ENCODE measurements at places on chromosomes 2 and 18. TPM values are rescaled to one million over a fixed set of nuclear protein-coding genes. Genes with fewer than 3 reads are reported as not detected.

The SNX17 gene
- polyA plus RNA-seq: 94.4 TPM

The ABI2 gene
- polyA plus RNA-seq: 101 TPM

The NCKAP5 gene
- polyA plus RNA-seq: 10.1 TPM

The VAMP5 gene
- 33.8 TPM for polyA plus RNA-seq

The ADAM17 gene
- 56.6 TPM for polyA plus RNA-seq

The GPR75 gene
- 5.0 TPM for polyA plus RNA-seq

The AFG3L2 gene
- 84.9 TPM for polyA plus RNA-seq

The SLC19A3 gene
- polyA plus RNA-seq: 10.7 TPM

The KLF11 gene
- 23.6 TPM for polyA plus RNA-seq

The DUSP19 gene
- 5.2 TPM for polyA plus RNA-seq

- no peak for DNase-seq
Measured at GRCh38 chr2:45166229-45166890, 157.1 kb upstream of the SIX2 start.

DNA sequence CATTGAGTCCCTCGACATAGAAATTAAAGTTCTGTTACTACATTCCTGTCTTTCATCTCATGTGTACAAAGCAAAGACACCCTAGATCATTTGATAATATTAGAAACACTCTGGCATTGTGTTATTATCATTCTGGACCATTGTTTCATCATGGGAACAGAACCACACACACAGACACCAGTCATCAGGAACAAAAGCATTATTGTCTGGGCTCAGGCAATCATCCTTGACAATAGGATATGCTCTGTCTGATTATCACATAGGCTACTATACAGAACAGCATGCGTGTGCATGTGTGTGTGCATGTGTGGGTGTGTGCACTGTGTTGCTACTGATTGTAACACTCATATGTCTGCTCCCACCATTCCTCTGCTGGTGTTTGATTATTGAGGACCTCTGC lies 242.5 kb downstream of the SH3BP4 start:
- DNase-seq: no peak

- no peak for DNase-seq
Measured at GRCh38 chr18:50545936-50546335, 14.0 kb upstream of the MAPK4 start.

DNA sequence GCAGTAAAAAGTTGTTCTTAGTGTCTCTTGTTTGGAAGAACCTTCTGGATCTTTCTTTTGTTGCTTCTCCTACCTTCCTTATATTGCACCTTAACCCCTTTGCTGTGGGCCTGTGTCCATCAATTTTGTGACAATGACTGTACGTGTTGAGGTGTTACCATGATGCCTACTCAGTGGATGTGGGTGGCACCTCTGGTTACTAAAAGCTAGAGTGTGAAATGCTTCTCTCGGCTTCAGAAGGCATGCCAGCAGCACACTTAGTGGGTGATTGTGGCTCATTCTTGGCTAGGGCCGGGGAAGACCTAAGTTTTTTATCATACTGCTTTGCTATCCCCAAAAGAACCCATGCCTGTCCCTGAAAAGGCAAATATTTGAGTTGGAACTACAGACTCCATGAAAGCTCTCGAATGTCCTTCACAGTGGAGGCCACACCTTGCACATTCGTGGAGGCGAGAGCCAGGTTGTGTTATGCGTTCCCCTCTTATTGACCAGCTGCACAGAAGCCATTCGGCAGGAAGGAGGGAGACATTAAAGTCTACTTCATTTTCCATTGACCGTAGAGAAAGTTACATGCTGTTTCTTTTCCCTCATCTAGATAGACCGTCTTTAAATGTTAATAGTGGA lies 513.2 kb upstream of the RAB12 start:
- DNase-seq: no peak

DNA sequence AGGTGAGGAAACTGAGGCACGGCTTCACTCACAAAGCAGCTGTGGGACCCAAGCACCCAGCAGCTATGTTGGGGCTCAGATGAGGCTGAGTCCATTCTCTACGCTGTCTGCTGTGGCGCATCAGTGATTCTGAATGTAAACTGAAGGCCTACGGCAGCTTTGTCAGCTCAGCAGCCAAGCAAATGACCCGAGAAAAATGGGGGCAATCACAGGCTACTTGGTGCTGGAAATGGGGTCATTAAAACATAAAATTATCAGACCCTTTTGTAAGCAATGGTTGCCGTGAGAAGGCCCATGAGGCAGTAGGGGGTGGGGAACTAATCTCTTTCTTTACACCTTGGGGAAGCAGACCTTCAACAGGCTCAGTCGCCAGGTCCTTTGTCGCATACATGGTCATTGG lies 84.0 kb upstream of the ZCCHC2 start:
- no peak for DNase-seq

GRCh38 chr2:229408962-229409361 lies 137.9 kb upstream of the PID1 start:
- DNase-seq: no peak

GRCh38 chr2:223813329-223813728 lies 24.1 kb downstream of the AP1S3 start:
- DNase-seq: no peak

DNA sequence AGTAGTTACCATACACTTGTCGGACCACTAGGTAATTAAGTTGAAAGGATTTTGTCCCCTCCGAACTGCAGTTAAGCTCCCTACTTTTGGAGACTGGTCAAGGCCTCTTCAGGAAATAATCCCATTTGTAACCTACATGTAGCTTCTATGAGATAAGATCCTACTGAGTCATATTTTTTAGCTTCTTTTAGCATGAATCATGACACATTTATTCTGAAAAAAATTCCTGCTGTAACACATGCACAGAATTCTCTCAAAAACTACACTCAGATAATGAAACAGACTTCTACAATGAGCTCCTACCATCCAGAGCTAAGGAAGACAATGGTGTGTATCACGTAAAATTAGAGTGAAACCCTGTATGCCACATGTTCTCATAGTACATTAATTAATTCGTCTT lies 100.7 kb upstream of the CCDC195 start:
- no peak for DNase-seq

DNA sequence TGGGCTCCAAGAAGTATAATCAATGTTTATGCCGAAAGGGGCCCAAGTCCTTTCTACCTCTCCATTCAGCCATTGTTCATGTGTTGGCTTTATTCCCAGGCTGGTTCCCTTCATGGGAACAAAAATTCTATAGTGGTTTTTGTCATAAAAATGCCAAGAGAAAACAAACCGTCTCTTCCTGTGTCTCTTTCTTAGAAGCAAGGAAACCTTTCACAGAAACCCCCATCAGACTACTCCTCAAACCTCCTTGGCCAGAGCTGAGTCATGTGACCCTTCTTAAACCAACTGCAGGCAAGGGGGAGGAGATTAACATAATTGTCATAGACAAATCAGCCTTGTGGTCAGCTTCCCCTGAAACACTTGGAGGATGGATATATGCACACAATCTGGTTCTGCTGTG lies 75.1 kb upstream of the TANK start:
- DNase-seq: no peak

DNA sequence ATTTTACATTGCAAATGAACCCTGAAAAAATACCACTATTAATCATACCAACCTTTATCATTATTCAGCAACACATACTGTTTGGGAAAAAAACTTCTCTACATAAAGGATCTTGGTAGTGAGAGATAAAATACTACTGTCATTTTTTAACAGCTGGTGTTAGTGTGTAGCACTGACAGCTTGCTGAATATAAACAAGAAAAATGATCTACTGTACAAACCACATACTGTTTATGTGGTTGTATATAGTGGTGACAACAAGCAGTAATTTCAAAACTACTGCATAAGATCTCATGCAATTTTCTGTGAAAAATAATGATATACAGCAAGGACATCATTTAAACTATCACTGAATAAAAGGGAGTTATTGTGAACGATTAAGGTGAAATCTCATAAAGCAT lies 601.2 kb downstream of the LRP1B start:
- no peak for DNase-seq

DNA sequence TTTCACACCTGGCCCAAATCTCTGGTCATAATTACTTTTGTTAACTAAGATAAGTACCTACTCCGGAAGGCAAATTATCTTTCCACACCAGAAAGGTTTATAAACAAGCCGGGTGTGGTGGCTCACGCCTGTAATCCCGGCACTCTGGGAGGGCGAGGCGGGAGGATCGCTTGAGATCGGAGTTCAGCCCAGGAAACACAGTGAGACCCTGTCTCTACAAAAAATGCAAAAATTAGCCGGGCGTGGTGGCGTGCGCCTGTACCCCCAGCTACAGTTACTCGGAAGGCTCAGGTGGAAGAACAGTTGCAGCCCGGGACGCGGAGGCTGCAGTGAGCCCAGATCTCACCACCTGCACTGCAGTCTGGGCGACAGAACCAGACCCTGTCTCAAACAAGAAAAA lies 2.1 kb downstream of the PUM2 start:
- no peak for DNase-seq

DNA sequence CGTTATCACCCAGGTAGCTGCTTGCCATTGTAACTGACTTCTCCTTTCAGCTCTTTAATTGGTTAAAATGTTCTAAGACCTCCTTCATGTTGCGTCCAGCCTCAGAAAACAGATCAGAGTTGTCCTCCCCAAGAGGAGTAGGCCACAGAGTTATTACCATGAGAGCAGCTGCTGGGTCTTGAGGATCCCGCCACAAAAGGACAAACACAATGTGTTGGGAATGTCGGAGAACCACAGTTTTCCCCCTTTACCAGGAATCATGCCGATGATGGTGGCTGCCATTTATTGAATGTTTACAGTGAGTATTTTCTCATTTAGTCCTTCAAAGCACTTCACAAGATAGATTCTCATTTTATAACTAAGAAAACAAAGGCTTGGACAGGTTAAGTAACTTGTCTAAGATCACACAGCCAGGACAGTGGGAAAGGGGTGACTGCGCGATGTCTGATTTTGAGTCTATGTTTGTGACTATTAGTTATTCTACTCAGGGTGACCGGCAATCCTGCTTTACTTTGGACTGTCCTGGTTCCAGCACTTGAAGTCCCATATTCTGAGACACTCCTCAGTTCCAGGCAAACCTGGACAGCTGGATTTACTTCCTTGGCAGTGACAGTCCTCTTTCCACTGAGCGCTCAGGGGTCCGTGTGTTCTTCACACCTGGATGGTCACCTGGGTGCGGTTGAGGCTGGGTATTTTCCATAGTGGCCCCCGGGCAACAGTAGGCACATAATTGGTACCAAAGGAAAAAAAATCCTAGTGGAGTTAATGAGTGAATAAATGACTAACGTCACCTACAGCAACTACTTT lies 93.6 kb downstream of the LIPG start:
- DNase-seq: no peak

DNA sequence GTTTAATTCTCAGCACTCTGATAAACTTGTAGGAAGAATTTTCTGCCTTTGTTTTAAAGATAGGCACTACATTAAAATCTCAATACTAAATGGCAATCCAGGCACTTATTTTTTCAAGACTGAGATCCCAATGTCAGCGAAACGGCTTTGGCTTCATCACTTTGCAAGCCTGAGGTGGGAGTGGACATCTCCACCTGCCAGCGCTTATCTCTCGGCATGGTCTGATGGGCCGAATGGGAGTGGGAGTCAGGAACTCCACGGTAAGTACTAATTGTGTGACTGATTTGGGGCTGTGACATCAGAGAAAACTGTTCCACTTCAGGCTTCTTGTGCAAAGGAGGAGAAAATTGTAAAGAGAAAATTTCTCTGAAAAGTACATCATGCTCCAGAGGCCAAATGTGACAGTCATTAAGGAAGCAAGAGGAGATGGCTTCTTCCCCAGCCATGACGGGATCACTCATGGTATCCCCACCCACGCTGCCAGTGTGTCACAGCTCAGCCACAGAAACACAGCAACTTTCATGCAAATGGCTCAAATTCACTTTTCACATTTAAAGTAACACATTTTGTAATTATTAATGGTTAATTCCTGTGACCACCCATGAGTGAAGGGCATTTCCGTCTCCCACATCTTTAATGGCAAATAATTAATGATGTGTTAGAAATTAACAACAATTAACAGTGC lies 385.5 kb upstream of the HNRNPA3 start:
- no peak for DNase-seq

GRCh38 chr2:151619337-151619989 lies 114.8 kb downstream of the NEB start:
- DNase-seq: peak; percentile 51

DNA sequence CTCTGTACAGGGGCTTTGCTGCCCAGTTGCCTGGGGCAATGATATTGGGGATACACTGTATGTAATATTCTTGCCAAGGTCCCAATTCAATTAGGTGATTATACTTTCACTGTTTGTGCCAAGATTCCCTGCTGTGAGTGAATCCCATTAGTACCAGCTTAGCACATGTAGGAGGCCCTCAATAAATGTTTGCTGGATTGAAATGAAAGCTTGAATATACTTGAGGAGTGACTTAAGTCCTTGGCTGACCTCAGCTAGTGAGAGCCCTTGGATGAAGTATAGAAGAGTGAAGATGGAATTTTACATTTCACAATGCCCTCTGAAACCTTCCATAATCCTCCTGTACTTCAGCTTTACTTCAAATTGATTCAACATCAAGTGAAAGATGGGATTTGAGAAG lies 102.9 kb downstream of the GATA6 start:
- DNase-seq: no peak
